NCI-H748 treated with DMSO at 0.1 percent for 48 hours (cell line): ENCODE measurements at places on chromosomes 12 and 14.

DNA sequence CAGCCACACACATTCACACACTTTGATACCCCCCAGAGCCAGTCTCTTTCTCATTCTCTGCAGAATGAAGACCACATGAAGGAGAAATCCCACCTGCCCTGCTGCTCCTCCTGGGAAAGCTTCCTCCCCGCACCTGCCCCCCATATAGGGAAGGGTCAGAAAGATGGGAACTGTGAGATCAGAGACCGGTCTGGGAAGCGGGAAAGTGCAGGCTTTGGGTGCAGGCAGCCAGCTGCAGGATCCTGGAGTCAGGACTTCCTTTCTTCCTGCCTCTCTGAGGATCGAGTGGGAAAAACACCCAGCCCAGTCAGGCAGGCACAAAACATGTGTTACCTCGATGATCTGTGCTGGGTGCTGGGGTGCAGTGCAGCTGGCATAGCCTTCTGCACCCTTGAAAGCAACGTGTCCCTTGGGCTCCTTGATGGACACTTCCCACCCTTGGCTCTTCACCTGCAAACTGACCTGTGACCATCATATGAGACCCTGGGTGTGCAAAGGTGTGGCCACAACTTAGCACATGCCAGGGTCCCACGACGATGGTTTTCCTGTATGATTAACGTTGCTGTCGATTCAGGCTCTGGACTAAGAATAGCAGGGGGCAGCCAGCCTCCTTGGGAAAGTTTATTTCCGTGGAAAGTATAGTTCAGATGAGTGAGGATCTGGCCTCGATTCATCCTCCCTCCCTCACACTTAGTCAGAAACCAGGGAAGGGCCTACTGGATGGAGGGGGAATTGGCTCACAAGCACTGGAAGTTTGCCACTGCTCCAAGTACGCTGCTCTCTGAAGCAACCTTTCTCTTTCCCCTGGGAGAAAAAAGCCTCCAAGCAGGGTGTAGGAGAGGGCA is 105.4 kb upstream of the MED13L start:
- DNase-seq, result no peak

DNA sequence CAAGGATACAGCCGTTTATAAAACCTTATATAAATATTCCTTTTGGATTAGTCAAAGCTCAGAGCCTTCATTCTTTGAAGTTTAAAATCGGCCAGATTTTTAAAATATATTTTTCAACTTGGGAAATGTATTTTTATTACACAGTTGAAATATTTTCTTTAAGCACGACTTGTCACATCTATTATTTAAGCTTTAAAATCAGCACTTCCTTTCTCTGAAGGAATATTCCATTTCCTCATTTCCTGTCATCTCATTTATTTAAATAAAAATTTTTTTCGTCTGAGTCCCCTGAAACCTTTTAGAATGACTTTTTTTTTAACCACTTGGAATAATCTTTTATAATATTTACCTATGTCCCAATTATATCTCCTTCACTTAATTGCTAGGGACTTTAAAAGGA is 107.5 kb upstream of the PDE3A start:
- no peak for DNase-seq

- DNase-seq, result no peak
Observed at GRCh38 chr14:30728471-30728870, 106.4 kb downstream of the SCFD1 start.

DNA sequence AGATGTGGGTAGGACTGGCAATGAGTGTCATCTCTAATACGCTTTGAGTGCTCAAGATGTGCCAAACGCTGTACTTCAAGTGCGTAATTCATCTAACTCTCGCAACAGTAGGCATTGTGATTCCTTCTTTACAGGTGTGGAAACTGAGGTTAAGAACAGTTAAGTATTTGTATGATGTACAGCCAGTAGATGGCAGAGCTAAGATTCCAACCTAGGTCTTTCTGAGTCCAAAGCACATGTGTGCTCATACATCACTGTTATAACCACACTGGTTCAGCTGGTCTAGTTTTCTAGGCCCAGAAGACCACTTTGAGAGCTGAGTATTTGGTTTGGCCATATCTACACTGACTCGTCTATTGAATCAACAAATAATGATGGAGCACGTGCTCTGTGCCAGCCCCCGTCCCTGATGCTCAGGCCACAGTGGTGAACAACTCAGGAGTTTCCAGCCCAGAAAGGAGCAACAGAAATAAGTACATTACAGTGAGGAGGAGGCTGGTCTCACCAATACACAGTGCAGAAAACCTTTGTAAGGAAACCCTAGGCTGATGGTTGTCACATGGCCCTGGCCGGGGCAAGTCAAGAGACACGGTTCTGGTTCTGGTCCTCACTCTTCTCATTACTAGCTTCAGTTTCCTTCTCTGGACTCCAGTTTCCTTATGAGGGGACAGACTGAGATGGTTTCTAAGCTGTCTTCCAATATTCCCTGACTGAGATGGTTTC is 69.3 kb upstream of the SCN8A start:
- DNase-seq, result no peak

DNA sequence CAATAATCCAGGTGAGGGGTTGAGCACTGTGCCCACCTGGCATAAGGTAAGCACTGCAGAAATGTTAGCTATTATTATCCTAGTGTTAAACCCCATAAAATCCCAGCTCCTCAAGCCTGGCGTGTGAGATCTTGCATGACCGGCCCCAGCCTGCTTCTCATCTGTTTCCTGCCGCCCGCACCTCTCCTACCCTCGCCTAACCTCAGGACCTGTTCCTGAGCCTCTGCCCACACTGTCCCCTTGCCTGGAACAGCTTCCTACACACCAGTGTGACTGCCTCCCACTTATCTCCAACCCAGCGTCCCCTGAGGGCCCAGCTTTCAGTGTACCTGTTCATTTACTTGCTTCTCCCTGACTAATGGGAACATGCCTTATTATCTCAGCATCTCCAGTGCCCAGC is 24.7 kb downstream of the ISCA2 start:
- DNase-seq, result no peak

DNA sequence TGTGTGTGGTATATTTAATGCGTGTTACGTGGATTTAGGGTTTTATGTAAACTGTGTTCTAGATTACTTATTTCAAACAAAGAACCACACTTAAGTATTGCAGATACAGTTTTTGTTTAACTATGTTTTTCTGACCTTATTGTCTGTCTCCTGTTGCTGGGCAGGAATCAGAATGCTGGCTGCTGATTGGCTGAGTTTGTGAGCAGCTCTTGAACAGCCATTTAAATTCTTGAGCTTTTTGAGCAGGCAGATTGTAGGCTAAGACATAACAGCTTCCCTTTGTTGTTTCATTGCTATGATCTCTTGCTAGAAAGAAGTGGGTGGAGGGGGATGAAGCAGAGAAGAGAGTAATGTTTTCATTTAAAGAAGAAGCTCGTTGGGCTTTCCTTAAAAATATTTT is 52.2 kb downstream of the ATF7IP start:
- no peak for DNase-seq

- no peak for DNase-seq
Observed at GRCh38 chr14:55846826-55847446, 266.9 kb downstream of the KTN1 start.

GRCh38 chr12:57776247-57776587 is 3.8 kb downstream of the EEF1AKMT3 start:
- DNase-seq, result no peak
